ENCODE measurements at places on chromosomes 1 and 21.

GRCh38 chr1:56824938-56825337 lies 5.7 kb upstream of the FYB2 start:
- no peak for DNase-seq

GRCh38 chr1:215082532-215083382 lies at the start of gene KCNK2:
TSS of gene KCNK2 (plus strand) at chr1:215082737. CDS start at chr1:215083386, 649 bp downstream.
- peak; percentile 73 for DNase-seq

DNA sequence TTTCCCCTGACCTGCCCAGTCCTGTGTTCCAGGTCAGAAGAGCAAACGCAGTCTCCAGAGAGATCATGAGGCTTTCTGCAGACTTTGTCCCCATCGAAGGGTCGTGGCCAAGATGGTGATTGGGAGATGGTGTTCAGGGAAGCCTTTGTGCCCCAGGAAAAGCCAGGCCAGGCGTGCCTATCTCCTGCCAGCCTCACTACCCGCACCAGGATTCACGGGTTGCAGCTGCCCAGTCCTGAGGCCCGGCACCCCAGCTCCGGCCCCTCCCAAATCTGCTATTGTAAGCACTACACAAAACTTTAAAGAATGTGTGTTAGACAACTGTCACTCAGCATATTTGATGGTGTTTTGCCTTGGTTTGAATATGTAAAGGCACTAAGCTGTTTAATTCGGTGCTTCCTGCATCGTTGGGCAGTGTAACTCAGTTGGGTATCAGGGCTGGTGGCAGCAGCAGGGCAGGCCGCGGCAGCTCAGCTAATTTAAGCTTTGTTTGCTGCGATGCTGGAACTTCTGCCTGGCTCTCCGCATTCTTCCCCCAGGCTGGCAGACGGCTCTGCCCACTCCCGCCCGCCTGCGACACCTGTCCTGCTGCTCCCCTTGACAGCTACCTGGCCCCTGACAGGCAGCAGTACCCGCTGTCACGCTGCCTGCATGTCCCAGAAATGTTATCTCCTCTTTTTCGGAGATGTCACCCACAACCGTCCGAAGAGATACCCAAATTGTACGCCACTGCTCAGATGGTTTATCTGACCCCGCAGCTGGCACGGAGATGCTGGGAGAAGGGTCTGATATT lies 209.0 kb upstream of the VAMP3 start:
- DNase-seq = no peak

GRCh38 chr1:184555665-184556641 lies 169.1 kb downstream of the C1orf21 start:
- DNase-seq = no peak

DNA sequence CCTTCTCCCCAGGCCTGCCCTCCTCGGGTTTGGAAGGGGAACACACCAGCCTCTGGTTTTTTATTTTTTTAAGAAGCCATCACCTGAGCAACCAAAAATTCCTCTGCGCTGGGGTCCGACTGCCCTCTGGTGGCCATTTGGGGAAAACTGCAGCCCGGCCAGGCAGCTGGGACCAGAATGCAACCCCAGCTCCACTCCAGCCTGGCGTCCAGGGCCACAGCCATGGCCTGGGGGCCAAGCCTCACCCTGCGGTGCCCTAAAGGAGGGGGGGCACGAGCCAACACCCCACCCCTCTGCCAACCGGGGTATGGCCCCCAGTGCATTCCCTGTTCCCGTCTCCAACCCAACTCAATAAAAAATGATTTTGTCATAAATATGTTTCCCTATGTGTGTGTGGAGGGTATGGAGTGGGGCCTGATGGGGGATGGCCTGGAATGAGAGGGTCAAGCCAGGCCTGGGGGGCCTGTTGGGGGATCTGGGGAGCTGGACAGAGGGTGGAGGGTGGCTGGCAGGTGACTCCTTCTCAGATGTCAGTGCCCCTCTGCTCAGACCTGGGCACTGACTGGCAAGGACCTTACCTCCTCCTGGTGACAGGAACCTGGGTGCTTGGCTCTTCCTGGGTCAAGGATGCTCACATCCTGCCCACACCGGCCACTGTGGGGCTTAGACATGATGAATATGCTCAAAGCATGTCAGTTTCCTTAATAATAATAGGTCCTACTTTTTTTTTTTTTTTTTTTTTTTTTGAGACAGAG lies 3.2 kb downstream of the GPR3 start:
- DNase-seq = peak; percentile 68

- DNase-seq = no peak
These were observed 513.0 kb downstream of the NUF2 start for GRCh38 chr1:163834778-163835177.

DNA sequence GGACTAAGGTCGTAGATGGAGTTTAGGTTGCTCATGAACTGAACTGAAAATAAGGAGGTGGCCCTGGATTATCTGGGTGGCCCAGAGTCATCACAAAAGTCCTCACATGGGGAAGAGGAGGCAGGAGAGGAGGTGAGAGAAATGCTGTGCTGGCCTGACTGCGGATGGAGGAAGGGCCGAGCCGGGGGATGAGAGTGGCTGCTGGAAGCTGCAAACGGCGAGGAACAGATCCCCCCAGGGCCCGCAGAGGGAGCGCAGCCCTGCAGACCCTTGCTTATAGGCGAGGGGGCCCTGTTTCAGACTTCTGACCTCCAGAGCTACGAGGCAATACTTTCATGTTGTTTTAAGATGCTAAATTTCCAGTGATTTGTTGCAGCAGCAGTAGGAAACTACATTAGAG lies 102.7 kb upstream of the C1orf174 start:
- DNase-seq = no peak

DNA sequence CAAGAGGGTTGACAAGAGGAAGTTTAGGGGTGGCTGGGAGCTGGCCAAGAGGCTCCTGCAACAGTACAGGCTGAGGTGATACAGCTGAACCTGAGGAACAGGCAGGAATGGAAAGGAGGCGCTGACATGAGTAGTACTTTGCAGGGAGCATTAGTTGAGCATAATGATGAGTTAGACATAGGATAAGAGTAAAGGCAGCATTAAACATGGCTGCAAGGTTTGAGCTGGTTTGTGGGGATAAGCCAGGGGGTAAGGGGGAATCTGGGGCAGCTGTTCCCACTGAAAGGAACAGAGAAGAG lies 20.6 kb downstream of the SLC30A10 start:
- DNase-seq = no peak

DNA sequence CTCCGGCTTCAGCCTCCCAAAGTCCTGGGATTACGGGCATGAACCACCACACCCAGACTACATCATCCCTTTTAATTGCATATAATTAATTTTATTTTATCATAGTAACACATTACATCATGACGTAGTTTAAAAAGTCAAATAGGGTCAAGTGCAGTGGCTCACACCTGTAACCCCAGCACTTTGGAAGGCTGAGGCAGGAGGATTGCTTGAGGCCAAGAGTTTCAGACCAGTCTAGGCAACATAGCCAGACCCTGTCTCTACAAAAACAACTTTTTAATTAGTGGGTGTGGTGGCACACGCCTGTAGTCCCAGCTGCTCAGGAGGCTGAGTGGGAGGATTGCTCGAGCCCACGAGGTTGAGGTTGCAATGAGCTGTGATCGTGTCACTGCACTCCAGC lies 20.7 kb downstream of the EFNA3 start:
- DNase-seq = no peak

DNA sequence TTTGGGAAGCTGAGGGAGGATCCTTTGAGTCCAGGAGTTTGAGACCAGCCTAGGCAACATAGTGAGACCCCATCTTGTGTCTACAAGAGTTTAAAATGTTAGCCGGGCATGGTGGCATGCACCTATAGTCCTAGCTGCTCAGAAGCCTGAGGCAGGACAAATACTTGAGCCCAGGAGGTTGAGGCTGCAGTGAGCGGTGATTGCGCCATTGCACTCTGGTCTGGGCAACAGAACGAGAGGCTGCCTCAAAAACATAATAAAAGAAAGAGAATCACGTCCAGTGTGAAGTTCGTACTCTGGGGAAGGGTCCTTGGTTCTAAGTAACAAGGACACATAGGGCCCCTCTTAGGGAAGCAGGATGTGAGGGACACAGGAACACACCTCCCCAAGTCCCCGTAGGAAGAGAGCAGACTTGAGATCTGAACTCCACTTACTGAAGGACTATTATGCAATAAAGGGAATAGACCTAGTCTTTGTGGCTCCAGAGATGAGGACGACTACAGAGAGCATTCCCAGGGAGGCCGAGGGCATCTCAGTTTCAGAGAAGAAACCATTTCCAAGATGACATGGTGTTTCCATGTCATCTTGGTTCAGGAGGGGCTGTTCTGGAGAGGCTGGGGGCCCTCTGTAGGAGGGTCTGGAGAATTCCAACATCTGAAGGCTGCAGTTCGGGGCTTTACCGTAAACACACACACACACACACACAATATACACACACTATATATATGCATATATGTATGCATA lies 10.8 kb upstream of the ENO1 start:
- DNase-seq = peak; percentile 49

DNA sequence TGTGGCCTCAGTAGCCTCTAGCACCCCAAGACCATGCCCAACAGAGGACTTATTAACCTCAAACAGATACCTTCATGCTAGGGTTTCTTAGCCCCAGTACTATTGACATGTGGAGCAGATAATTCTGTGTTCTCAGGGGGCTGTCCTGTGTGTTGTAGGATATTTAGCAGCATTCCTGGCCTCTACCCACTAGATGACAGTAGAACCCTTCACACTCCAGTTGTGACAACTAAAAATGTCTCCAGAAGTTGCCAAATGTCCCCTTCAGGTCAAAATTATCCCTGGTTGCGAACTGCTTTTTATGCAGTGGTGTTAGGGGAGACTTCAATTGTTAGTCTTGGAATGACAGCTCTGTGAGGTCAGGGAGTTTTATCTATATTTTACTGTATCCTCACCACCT lies 8.1 kb downstream of the KAZN start:
- no peak for DNase-seq

DNA sequence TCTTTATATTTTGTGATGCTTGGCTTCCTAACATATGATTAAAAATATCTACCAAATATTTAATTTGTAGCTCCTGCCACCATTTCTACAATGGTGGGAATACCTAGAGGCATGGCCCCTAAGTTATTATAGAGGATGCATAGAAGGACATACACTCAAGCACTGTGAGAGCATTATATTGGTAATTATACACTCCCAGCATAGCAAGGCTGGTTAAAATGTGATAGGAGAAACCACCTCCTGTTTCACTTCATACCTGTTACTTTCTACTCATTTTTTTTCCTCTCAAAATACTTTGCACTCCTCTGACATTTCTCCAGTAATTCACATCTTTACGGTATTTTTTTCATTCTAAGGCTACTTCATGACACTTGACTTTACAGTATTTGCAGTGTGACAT lies 92.9 kb downstream of the HS2ST1 start:
- no peak for DNase-seq

DNA sequence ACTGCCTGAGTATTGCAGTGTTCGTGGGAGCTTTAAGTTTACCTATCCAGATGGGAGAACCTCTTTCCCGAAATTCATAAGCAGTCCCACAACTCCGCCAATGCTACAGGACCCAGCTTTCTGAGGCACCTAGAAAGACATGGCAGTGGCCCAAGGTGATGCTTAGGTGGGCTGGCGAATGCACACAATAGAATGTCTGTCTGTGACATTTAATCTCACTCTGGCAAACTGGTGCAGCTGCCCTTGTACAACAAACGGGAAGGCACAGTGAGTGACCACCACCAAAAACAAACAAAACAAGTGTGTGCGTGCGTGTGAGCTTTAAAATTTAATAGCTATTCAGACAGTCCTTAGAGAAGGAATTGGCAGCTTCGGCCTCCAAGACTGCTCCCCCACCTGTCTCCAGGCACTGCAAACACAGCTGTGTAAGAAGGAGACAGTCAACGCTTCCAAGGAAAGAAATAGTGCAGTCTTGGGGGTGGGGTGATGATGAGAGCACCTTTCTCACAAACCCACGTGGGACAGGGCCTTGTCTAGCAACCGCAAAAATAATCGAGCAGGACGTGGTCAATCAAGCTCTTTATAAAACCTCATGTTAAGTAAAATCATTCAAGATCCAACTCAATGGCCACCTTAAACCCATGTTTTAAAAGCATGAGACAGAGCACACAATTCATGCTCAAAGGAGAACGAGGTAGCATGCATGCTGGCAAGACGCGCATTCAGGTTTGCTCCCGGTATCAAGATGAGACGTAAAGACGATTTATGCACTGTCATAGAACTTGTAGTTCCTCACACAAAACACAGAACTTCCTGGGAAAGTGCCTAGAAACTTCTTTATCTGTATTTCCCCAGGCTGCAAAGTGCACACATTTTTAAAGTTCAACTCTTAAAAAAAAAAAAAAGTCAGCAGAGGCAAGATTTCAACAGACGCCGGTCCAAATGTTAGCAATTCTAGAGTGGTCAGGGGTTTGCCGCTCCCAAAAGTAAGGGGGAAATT lies 84.1 kb downstream of the TM2D1 start:
- no peak for DNase-seq

GRCh38 chr21:45830221-45830640 lies 151.3 kb upstream of the COL6A1 start:
- no peak for DNase-seq

DNA sequence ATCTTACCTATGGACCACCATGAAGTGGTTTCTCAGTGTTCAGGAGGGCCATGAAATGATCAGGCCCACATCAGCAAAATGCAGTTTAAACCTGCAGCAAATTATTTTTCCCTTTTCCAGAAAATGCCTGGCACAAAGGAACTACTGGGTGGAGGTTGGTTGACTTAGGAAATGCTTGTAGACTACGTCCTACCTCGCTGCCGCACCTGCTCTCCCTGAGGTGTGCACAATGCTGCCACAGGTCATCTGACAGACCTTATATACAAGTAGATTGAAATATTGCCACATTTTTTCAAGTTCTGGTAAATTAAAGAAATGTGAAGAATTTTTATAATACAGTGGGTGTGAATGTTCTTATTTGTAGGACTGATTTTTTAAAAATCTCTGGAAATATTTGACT lies 166.7 kb upstream of the PDE4B start:
- no peak for DNase-seq

- DNase-seq = no peak
These were observed 401 bp upstream of the PRUNE1 start for GRCh38 chr1:151007853-151008243.

GRCh38 chr1:96164053-96164452 lies 557.5 kb upstream of the PTBP2 start:
- DNase-seq = no peak

GRCh38 chr1:85128316-85128715 lies 72.5 kb downstream of the SYDE2 start:
- DNase-seq = peak; percentile 78

DNA sequence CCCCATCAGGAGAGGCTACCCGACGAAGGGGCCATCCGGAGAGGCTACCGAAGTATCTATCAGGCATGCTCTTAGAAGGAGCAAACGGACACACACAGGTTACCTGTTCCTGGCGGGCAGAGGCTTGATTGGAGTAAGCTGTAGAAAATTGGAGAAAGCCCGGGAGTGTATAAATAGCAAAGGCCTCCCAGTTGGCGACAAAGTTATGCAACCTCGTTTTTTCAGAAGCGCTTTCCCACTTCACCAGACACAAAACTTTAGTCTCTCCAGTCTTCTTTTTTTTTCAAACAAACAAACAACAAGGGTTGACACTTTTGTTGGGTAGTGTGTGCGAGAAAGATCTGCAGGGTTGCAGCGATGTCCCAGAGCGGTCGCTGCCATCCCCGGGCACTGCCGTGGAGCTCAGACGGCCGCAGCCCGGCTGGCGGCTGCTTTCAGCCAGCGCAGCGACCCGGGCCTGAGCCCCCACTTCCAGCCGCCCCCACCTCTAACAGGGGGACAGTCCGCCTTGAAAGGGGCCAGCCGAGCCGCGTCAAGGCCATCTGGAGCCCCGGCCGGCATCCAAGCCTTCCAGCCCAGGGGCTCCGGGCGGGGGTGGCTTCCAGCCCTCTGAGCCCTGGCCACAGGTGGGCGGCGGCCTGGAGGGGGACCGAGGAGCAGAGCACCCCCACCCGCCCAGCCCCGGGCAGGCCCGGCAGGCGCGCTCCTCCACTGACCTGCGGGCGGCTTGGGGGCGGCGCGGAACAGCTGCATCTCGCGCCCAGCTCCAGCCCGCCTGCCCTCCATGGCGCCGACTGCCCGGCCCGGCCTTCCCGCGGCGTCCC lies 616 bp downstream of the MCOLN3 start:
- no peak for DNase-seq

All from AG10803 (cell line).